Mucosa of descending colon (tissue), 3 donors: ENCODE measurements at places on chromosomes 5 and 9. TPM values are rescaled to one million over a fixed set of nuclear protein-coding genes. Genes with fewer than 3 reads are reported as not detected.

LCN9 gene
- total RNA-seq: not detected

GNA14 gene
- 7.0 TPM for total RNA-seq

ECSCR gene
- total RNA-seq: 3.4 TPM

PRDM9 gene
- total RNA-seq: not detected

KCNT1 gene
- not detected for total RNA-seq

SPINK5 gene
- 11.0 TPM for total RNA-seq

SLCO4C1 gene
- total RNA-seq: 2.6 TPM

ZDHHC11B gene
- 4.6 TPM for total RNA-seq

C7 gene
- 258 TPM for total RNA-seq

FBP2 gene
- not detected for total RNA-seq

BARHL1 gene
- total RNA-seq: not detected

IL5 gene
- total RNA-seq: not detected

CENPP gene
- 4.9 TPM for total RNA-seq

SOX30 gene
- total RNA-seq: 0.22 TPM

ARRDC3 gene
- 39.6 TPM for total RNA-seq

DUSP1 gene
- total RNA-seq: 233 TPM

F2R gene
- total RNA-seq: 4.6 TPM

ZBTB34 gene
- 10.0 TPM for total RNA-seq

GFI1B gene
- 1.4 TPM for total RNA-seq

ZNF483 gene
- total RNA-seq: 1.3 TPM

WDR38 gene
- total RNA-seq: not detected

F12 gene
- 3.0 TPM for total RNA-seq

SHISAL2B gene
- not detected for total RNA-seq

KCNV2 gene
- not detected for total RNA-seq

SETD9 gene
- 23.8 TPM for total RNA-seq

ARHGEF28 gene
- total RNA-seq: 11.6 TPM

ADAMTS2 gene
- total RNA-seq: 7.3 TPM

CDC14B gene
- total RNA-seq: 21.2 TPM

FAM200C gene
- total RNA-seq: 1.9 TPM

HAVCR1 gene
- 2.6 TPM for total RNA-seq

OR1L6 gene
- not detected for total RNA-seq

SPINK6 gene
- total RNA-seq: 3.0 TPM

TIFAB gene
- 0.29 TPM for total RNA-seq

SPATA31E1 gene
- total RNA-seq: not detected

LHX6 gene
- 5.1 TPM for total RNA-seq

RMI1 gene
- 15.6 TPM for total RNA-seq

IL3 gene
- not detected for total RNA-seq

PCDHGA8 gene
- total RNA-seq: 0.78 TPM
